ENCODE measurements at places on chromosomes 3 and 15.

DNA sequence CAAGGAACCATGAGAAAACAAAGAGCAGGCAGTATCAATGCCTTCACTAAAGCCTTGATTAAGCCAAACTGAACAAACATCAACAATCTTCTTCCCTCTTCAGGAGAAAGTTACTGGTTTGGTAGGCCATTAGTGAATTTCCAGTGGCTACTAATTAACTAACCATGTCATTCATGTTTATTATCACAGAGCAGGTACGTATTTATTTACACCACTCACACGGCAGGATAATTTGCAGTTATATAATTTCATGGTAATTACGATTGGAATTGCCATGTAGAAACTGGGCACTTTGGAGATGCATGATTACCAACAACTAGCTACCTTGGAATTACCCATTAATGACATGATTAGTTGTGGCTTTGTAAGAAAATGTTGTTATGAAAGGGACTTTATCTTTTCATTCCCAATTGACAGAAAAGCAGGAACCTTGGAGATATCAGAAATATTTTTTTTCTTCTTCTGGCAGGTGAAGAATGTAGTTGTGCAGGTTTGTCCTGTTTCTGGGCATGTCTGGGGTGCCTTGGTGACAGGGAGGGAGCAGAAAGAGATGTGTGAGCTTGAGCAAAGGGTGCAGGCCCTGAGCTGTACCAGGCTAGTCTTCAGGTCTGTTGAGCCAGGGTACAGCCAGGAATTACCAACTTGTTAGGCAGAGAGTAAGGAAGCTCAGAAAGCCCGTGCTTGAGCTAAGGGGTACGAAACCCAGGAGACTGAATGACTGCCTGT, 310.7 kb downstream of the RORA start:
- DNase-seq = no peak

DNA sequence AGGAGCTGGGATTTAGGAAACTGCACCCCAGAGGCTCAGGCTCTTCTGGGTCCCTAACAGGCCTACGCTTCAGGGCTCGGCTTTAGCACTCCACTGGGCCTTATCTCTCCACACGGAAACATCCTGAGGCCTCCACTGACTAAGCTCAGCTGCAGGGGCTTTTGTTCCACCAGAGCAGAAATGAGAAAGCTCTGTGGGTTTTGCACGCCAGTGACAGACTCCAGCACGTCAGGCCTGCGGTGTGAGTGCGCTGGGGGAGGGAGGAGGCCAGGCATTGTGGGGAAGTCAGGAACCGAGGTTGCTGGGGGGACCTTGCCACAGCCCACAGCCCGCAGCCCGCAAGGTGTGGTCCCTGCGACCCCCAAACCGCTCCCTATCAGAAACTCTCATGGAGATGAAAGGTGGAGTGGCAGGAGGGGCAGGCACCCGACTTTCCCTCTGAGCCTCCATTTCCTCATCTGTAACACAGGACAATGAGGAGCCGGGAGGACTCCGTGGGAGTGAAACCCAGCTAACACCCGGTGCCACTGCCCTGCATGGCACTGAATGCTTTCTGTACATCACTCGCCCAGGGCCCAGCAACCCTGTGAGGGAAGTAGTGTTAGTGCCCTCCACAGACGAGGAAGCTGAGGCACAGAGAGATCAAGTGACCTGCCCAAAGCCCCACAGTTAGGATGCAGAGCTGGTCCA, 106.5 kb downstream of the TPRA1 start:
- DNase-seq = peak; percentile 46

DNA sequence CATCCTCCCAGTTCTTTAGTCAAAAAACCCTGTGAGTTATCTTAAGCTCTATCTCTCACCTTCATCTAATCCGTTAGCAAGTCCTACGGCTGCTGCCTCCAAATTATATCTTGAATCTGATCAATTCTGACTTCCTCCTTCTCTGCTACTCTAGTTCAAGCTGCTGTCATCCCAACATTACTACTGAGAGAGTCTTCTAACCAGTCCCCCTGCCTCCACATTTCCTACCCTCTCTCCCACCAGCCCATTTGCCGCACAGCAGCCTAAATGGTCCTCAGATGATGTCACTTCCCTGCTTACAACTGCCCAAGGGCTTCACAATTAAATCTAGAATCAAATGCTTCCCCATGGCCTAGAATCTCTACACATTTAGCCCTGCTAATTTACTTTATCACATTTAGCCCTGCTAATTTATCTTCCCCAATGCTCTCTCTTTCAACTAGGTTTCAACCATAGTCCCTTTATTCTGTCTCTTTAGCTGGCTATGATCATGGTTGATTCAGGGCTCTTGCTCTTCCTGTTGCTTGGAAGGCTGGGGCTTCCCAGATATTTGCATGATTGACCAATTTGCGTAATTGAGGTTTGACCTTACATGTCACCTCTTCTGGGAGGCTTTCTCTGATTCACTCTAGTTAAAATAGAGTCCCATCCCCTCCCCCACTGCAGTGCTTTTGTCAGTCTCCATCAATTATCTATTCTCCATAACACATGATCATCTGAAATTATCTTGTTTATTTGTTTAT, 11.0 kb upstream of the ARL14 start:
- no peak for DNase-seq

- DNase-seq = no peak
Measured at GRCh38 chr15:73200339-73200738, 148.1 kb downstream of the NEO1 start.

- no peak for DNase-seq
Measured at GRCh38 chr3:16280671-16281070, 15.7 kb downstream of the OXNAD1 start.

DNA sequence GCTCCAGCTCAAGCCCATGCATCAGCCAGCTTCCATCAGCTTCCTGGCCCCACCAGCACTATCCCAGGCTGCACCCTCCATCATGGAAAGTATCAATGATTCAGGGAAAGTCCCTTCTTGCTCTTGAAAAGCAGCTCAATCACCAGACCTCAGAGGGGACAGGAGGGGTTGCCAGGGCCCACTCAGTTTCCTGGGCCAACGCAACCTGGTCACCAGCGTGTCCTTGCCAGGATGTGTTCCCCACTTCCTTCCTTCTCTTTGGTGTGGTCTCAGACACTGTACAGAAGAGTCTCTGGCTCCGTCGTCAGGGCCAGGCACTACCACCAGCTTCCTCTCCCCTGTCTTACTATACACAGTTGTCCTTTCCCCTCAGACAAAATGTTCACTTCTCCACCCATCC, 3.0 kb downstream of the HDC start:
- DNase-seq = peak; percentile 72

GRCh38 chr3:23668430-23668904, 137.3 kb upstream of the UBE2E1 start:
- DNase-seq = no peak

DNA sequence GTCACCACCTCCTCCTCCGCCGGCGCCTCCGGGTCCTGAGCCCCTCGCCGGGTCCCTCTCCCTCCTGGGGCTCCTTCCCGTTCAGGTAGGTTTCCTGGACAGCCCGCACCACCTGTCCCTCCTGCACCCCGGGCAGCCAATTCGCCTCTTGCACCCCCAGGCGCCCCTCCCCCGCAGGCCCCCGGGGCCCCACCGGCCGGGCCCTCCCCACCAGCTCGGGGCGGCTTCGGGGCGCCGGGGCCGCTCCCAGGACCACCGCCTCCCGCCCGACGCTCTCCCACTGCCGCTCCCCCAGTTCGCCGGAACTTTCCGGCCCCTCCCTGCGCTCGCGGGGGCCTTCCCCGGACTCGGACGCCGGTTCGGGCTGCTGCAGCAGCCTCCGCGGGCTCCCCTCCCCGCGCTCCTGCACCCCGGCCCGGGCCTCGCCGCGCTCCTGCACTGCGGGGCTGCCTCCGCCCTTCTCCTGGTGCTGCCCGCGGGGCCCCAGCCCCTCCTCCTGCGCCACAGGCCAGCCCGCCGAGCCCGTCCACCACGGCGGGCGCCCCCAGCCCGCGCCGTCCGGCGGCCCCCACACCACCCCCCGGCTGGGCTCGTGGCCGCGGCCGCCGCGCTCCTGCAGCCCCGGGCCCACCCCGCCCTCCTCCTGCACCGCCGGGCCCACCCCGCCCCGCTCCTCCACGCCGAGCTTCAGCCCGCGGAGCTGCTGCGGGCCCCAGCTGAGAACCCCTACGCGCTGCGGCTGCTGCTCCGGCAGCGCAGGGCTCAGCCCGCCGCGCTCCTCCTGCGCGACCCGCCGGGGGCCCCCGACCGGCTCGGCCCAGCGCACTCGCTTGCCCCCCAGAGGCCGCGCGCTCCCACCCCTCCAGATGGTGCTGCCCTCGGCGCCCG, 587 bp upstream of the TNK2 start:
- DNase-seq = peak; percentile 54

- no peak for DNase-seq
Measured at GRCh38 chr3:31035681-31036080, 141.2 kb upstream of the GADL1 start.

DNA sequence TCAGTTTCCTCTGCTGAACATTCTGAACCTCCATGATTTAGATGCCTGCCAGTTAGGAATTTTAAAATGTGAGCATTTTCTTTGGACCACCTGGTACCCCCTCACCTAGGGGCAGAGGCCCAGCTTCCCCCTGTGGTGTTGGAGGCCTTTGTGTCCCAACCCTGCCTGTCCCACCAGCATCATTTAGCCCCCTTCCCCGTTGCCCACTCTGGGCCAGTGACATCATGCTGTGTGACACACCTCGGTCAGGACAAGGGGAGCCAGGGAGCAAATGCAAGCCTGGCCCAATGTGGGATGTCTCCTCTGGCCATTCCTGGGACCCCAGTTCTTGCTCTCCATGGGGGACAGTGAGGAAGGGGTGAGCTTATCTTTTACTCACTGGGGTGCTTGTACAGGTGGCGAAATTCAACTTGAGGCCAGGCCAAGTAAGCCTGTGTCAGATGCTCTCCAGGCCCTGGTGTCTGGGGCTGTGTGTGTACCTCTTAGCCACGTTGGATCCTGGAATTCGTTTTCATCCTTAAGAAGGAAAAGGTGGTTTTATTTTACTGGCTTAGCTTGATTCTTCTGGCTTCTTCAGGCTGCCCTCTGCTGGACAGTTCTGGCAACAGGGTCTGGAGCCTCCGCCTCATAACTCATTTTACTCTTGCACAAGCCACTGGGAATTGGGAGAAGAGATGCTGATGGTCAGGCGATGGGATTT, 49.7 kb upstream of the MYZAP start:
- DNase-seq = peak; percentile 56

DNA sequence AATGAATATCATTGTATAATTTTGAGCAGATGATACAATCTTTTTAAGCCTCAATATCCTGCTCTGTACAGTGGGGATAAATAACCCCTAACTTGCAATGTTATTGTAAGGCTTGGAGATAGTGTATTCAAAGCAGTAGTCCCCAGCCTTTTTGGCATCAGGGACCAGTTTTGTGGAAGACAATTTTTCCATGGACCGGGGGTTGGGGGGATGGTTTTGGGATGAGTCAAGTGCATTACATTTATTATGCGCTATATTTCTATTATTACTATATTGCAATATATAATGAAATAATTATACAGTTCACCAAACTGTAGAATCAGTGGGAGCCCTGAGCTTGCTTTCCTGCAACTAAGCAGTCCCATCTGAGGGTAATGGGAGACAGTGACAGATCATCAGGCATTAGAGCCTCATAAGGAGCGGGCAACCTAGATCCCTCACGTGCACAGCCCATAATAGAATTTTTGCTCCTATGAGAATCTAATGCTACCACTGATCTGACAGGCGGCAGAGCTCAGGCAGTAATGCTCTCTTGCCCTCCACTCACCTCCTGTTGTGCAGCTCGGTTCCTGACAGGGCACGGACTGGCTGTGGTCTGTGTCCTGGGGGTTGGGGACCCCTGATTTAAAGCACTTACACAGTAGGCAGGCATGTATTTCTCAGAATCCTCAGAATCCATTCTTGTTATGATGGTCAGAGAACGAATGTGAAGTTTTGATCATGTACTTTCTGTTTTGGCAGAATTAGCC, 102.2 kb downstream of the PTPRG start:
- DNase-seq = no peak

- DNase-seq = no peak
Measured at GRCh38 chr3:144516589-144516988, 545.0 kb downstream of the DIPK2A start.

DNA sequence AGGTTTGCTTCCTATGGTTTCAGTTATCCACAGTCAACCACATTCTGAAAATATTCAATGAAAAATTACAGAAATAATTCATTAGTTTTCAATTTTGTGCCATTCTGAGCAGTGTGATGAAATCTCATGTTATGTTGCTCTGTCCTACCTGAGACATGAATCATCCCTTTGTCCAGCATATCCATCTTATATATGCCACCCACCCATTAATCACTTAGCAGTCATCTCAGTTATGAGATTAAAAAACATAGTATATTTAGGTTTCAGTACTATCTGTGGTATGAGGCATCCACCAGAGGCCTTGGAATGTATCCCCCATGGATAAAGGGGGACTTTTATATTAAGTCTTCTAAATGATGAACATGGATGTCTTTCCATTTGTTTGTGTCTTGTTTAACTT, 64.7 kb upstream of the PROK2 start:
- DNase-seq = no peak

GRCh38 chr3:152672320-152672649, 162.6 kb upstream of the P2RY1 start:
- no peak for DNase-seq

- no peak for DNase-seq
Measured at GRCh38 chr3:62567097-62568021, 194.0 kb upstream of the FEZF2 start.
